ENCODE measurements at places on chromosomes 13 and 19.

- no peak for DNase-seq
These were observed 378.4 kb downstream of the KCNRG start for GRCh38 chr13:50393628-50394027.

GRCh38 chr19:38350883-38351282, 15.3 kb downstream of the CATSPERG start:
- DNase-seq: no peak

GRCh38 chr13:21674490-21675009, 3.7 kb downstream of the FGF9 start:
- no peak for DNase-seq

- no peak for DNase-seq
These were observed 250.0 kb downstream of the DNAJC15 start for GRCh38 chr13:43273362-43273761.

DNA sequence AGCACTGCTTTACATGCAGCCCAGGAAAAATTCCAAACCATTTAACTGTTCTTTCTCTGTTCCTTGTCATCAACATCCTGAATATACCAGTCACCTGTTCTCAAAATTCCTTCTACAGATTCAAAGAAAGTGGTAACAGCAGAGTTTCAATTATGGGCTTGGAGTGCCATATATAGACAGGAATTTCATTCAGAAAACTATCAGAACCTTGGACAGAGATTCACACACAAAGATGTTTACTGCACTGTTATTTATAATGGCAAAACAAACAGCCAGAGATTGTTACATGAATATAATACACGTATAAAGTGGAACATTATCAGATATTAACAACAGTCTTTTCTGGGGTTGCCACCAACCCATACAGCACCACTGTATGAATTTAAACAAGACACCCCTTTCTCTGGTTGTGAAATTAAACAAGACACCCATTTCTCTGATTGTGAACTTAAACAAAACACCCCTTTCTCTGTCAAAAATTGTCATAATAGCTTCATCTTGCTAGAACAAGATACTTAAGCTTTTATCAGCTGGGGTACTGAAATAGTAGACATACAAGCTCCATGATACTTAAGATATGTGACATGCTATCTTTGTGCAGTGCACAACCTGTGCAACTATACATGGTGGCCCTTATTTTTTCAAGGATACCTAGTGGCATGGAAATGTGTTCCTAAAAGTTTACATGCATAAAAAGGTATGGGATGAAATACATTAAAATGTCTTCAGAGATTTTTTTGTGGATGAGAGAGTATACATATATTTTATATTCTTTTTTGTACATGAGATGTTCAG, 12.6 kb downstream of the CACNA1A start:
- no peak for DNase-seq

DNA sequence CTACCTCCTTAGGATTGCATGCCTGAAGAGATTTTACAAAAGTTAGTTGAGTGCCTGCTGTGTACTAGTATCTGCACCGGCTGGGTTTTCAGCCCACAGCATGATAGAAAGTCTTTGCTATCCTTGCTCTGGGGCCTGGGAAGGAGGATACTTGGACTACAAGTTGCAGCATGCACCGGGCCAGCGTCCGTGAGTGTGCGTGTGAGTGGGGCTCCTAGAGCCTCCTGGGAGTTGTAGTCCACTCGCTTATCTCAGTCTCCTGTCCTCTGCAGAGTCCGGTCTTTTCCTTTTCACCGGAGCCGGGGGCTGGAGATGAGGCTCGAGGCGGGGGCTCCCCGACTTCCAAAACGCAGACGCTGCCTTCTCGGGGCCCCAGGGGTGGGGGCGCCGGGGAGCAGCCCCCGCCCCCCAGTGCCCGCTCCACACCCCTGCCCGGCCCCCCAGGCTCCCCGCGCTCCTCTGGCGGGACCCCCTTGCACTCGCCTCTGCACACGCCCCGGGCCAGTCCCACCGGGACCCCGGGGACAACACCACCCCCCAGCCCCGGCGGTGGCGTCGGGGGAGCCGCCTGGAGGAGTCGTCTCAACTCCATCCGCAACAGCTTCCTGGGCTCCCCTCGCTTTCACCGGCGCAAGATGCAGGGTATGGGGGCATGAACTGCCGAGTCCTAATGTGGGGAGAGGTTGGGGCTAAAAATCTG, 20.6 kb downstream of the BRSK1 start:
- no peak for DNase-seq

GRCh38 chr19:8858260-8858659, 26.1 kb downstream of the MBD3L1 start:
- DNase-seq: no peak

- DNase-seq: no peak
These were observed 137.3 kb upstream of the GPR12 start for GRCh38 chr13:26897706-26898550.

All from smooth muscle cell of the brain vasculature (primary cell).